Kidney epithelial cell (primary cell): ENCODE measurements at places on chromosomes 12 and 14.
A peak's percentile ranks its signal among the peaks of the same experiment; 100 is the strongest.

GRCh38 chr12:125983784-125984500 lies 918.7 kb downstream of the AACS start:
- no peak for DNase-seq

- DNase-seq, result no peak
Measured at GRCh38 chr12:130937063-130937462, 16.6 kb upstream of the ADGRD1 start.

- no peak for DNase-seq
Measured at GRCh38 chr14:78070344-78070743, 99.8 kb upstream of the NRXN3 start.

DNA sequence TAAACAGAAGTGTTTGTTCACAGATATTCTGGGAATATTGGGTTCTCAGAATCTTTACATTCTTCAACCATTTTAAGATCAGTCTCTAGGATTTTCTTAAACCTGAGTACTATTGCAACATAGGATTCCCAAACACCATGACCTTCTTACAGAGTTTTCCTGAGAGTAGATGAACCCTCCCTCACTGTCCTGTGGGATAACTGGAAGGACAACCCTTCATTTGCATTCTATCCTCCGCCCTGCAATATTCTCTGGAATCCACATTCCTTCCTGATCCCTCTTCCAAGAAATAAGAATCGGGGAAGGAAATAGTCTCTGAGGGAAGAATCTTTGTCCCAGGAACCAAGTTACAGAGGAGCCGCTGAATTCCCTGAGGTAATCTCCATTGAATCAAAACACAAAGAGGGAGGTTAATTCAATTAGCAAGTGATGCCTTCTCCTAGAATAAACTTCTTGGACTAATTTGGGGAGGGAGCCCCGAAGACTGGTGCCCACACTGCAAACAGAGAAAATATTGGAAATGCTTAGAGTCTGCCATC lies 99.8 kb upstream of the MBIP start:
- DNase-seq, result no peak

- no peak for DNase-seq
Measured at GRCh38 chr14:84273181-84273580, 1256.8 kb upstream of the FLRT2 start.

DNA sequence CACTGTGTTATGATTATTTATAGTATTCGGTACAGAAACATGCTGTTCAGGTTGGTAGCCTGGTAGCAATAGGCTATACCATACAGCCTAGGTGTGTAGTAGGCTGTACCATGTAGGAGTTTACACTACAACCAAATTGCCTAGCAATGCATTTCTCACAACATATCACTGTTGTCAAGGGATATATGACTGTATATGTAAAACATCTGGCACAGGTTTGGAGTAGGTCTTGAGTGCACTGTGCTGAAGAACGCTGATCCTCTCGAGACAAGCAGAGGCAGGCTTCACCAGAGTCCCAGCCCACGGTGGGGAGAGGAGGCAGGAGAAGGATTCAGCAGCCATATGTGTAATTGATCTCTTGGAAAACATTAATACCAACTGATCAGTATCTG lies 15.0 kb upstream of the TBX5 start:
- DNase-seq, result no peak

GRCh38 chr12:84793558-84794367 lies 118.8 kb downstream of the SLC6A15 start:
- peak; percentile 19 for DNase-seq

GRCh38 chr12:128258866-128259555 lies 8.0 kb upstream of the TMEM132C start:
- DNase-seq, result no peak

DNA sequence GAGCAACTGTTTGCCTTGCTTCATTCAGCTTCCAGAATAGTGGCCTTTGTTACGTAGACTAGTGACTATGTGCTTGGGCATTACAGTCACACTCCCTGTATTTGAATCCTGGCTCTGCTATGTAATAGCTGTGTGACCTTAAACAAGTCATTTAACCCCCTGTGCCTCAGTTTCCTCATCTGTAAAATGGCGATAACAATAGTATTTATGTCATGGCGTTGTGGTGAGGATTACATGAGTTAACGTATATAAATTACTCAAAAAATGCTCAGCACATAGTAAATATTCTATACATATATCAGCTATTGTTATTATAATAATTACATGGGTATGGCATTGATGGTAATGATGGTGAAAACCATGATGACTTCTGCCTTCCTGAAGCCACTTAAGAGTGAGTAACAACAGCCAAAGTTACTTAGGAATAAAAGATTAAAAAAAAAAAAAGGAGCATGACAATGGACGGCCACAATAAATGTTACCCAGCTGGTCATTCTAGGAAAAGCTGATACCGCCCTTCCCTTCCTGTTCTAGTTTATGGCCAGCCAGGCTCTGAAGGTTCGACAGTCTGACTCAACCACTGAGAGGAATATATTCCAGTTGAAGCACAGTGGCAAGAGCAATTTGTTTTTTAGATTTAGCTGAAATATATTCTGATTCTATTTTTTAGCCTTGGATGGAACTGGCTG lies 9.9 kb upstream of the ADIPOR2 start:
- no peak for DNase-seq
